ENCODE measurements at places on chromosomes 3 and 15.

- DNase-seq, result no peak
Observed at GRCh38 chr3:138332472-138333073, 2.9 kb upstream of the NME9 start.

DNA sequence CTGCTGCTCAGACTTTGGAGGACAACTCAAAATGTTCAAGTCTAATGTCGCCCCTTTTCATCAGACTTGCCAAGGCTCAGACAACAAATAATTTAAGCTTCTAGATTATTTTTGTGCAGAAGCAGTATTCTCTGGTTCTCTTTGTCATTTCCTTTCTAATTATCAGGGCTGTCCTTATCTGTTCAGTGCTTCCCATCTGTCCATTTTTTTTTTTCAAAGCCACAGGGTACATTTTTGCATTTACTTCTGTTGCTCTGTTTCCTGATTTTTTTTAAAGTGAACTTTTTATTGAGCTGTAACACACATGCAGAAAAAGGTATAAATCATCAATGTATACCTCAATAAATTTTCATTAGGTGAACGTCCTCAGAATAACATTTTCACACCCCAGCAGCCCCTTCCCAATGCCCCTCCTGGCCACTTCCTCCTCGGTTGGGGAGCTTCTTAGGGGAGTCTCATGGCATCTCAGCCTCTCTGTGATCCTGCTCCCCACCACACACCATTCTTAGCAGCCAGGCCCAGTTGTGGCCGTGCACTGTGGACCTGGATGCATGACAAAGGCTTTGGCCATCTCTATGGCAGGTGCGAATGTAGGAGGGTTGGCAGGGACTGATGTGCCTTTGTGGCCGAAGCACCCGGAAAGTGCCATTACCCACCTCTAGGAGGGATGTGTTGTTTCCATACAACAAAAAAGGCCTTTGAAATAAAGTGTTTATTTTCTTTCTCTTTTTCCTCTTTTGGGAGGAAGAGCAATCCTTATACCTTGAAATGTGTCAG is 303.5 kb upstream of the LRRFIP2 start:
- no peak for DNase-seq

DNA sequence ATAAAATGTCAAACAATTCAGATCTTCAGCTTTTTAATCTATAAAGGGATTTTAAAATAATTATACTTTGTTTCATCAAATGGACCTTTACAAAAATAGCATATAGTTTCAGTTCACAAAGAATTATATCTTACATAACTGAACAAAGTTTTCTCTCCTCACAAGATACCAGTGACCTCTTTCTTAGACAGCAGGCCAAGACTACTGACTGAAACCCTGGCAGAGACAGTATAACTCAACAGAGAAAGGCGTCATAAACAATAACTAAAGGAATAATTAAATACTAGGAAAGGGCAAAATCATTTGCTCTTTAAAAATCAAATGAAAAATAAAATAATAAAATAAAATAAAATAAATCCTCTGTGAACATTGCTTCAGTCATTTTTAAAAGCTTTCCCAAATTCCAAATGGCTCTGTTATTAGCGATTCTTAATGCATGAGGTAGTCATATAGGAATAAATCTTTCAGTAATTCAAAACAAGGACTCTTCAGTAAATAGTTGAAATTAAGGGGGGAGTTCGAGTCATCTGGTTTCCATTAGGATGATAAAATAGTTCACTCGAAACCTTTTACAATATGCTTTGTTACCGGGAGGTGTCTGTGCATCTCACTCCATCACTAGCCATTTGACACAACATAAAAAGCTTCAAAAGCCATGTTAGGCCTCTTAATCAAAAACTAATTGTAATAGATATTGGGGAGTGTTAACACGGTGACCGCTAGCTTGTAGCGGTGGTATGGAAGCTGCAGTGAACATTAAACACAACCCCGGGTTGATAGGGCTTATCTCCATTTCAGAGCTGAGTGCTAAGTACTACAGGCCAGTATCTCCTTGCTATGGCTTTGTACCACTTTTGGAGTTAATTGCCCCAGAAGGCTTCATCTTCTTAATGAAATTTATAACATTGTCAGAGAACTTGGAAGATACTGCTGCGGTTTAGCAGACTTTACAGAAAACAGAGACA is 142.9 kb upstream of the NR2F2 start:
- DNase-seq, result no peak

- DNase-seq, result no peak
Observed at GRCh38 chr3:45914362-45915058, 28.2 kb downstream of the CCR9 start.

Measured in mammary epithelial cell (primary cell).